Naive B cell (primary cell): ENCODE measurements at places on chromosomes 3 and 15.

DNA sequence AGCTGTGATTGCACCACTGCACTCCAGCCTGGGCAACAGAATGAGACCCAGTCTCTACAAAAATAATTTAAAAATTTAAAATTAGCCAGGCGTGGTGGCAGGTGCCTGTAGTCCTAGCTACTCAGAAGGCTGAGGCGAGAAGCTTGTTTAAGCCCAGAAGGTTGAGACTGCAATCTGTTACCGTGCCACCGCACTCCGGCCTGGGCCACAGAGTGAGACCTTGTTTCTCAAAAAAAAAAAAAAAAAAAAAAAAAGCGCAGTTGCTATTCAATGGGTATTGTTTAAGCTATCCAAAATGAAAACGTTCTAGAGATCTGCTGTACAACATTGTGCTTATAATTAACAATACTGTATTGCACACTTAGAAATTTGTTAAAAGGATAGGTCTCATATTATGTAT lies 24.0 kb downstream of the ZNF148 start:
- peaks cover 5% of the 10 kb centered on the region for H3K36me3 ChIP-seq
- peaks cover 83% of the 10 kb centered on the region for H3K4me1 ChIP-seq
- H3K4me3 ChIP-seq = peak overlapping the region; percentile 66
- no peaks in the 10 kb centered on the region for H3K27me3 ChIP-seq

- no peak overlapping the region for H3K27ac ChIP-seq
- no peaks in the 10 kb centered on the region for H3K4me1 ChIP-seq
- H3K27me3 ChIP-seq = no peaks in the 10 kb centered on the region
- peak; percentile 6 for DNase-seq
Observed at GRCh38 chr3:71681224-71681668, 44.0 kb downstream of the EIF4E3 start.

DNA sequence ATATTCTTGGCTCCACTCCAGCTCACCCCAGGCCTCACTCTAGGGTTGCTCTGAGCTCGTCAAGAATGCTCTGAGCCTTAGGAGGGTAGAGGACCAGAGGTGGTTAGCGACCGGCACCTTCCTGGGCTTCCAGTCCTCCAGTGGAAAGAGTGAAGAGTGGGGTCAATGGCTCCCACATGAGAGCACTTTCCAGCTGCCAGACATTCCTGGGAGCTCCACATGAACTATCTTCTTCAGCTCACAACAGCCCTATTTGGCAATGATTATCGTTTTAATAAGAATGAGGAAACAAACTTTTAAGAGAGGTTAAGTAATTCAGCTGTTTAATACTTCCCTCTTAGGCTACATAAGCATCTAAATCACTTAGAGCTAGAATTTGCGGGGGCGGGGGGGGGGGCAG lies 139.3 kb downstream of the STT3B start:
- no peak overlapping the region for H3K4me3 ChIP-seq
- H3K4me1 ChIP-seq = peaks cover 15% of the 10 kb centered on the region
- no peak overlapping the region for H3K27ac ChIP-seq
- DNase-seq = no peak
- peaks cover 51% of the 10 kb centered on the region for H3K36me3 ChIP-seq

GRCh38 chr3:132205609-132206008 lies 111.6 kb upstream of the ACP3 start:
- H3K36me3 ChIP-seq = no peaks in the 10 kb centered on the region
- H3K4me1 ChIP-seq = no peaks in the 10 kb centered on the region
- H3K27me3 ChIP-seq = peaks cover 13% of the 10 kb centered on the region
- no peak overlapping the region for H3K4me3 ChIP-seq
- H3K27ac ChIP-seq = no peak overlapping the region
- no peak for DNase-seq

DNA sequence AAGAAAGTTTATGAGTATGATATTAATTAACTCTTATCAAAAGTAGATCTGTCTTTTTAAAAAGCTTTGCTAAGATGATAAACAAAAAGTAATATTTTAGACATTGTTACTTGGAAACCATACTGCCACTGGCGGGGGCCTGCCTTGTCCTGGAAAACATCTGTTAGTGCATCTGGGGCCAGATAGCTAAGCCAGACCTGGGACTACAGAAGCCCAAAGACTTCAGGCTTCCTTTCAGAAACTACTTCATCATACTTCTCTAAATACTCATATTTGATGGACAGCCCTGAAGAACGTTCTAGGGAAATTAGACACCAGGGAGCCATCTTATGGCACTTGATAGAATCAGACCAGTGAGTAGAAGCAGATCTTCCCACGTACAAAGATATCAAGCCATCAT lies 795.4 kb upstream of the SEMA6D start:
- no peak overlapping the region for H3K4me3 ChIP-seq
- H3K27ac ChIP-seq = no peak overlapping the region
- no peaks in the 10 kb centered on the region for H3K4me1 ChIP-seq
- no peaks in the 10 kb centered on the region for H3K27me3 ChIP-seq
- DNase-seq = no peak

GRCh38 chr15:60875681-60876080 lies 353.4 kb downstream of the RORA start:
- H3K4me3 ChIP-seq = no peak overlapping the region
- H3K4me1 ChIP-seq = no peaks in the 10 kb centered on the region
- DNase-seq = no peak
- H3K27ac ChIP-seq = no peak overlapping the region
- H3K27me3 ChIP-seq = no peaks in the 10 kb centered on the region
- H3K36me3 ChIP-seq = no peaks in the 10 kb centered on the region

DNA sequence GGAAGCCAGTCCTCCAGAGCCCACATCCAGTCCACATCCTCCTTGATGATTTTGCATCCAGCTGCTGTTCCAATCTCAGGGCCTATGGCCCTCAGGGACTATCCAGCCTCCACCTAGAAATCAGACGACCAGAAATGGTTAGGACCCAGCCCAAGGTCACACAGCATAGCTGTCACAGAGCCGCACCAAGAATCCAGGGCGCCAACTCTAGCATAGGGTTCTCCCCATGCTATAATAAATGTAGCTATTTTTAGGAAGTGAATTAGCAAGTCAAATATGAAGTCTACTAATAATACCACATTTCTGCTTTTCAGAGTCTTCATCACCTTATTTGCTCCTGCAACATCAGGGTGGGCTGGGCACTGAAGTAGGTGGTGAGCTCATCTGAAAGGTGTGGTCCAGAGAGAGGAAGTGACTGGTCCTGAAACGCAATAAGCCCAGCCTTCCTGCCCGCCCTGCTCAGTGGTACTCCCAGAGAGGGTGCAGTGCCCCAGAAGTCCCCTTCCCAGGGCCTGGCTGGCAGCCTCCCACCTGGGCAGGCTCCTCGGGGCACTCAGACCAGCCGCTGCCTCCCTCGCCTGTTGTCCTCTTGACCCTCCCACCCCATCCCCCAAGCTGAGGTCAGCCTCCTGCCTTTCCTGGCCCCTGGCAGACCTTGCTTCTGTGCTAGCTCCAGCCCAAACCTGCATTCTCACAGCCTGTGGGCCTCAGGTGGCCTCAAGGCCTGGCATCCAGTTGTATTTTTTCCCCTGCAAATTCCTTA lies 17.6 kb upstream of the CYP11A1 start:
- H3K4me3 ChIP-seq = peak overlapping the region; percentile 62
- peak overlapping the region; percentile 100 for H3K27ac ChIP-seq
- H3K4me1 ChIP-seq = peaks cover 46% of the 10 kb centered on the region
- no peaks in the 10 kb centered on the region for H3K27me3 ChIP-seq
- no peaks in the 10 kb centered on the region for H3K36me3 ChIP-seq

DNA sequence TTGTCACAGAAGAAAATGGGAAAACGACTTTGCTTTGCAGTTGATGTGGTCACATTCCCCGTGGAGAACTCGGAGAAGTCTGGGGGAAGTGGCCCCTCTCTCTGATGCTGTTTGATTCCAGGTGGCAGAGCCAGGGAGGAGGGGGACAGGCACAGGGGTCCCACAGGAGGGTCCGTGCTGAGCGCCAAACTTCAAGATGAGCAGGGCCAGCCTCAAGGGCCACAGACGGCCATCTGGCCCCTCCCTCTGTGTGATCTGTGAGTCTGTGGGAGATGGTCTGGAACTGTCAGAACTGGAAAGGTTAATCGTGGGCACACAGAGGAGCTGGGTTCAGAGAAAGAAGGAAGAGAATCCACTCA lies 23.1 kb upstream of the CORO2B start:
- DNase-seq = no peak
- H3K4me1 ChIP-seq = peaks cover 21% of the 10 kb centered on the region
- H3K27me3 ChIP-seq = peaks cover 45% of the 10 kb centered on the region
- H3K27ac ChIP-seq = no peak overlapping the region
- no peak overlapping the region for H3K4me3 ChIP-seq

- no peak overlapping the region for H3K4me3 ChIP-seq
- H3K4me1 ChIP-seq = no peaks in the 10 kb centered on the region
- no peak for DNase-seq
Observed at GRCh38 chr3:78091478-78092119, 1051.7 kb downstream of the ROBO2 start.

GRCh38 chr3:133138017-133138416 lies 99.8 kb downstream of the TMEM108 start:
- H3K27me3 ChIP-seq = peaks cover 15% of the 10 kb centered on the region
- no peak for DNase-seq
- no peak overlapping the region for H3K27ac ChIP-seq
- no peaks in the 10 kb centered on the region for H3K36me3 ChIP-seq
- no peak overlapping the region for H3K4me3 ChIP-seq

- H3K36me3 ChIP-seq = no peaks in the 10 kb centered on the region
- DNase-seq = no peak
- H3K4me3 ChIP-seq = no peak overlapping the region
- no peaks in the 10 kb centered on the region for H3K27me3 ChIP-seq
- no peak overlapping the region for H3K27ac ChIP-seq
- no peaks in the 10 kb centered on the region for H3K4me1 ChIP-seq
Observed at GRCh38 chr3:175941352-175941751, 1082.2 kb downstream of the NAALADL2 start.

GRCh38 chr3:152196782-152197181 lies 71.9 kb upstream of the MBNL1 start:
- H3K36me3 ChIP-seq = no peaks in the 10 kb centered on the region
- DNase-seq = peak; percentile 39
- peak overlapping the region; percentile 78 for H3K4me3 ChIP-seq
- peaks cover 79% of the 10 kb centered on the region for H3K4me1 ChIP-seq
- H3K27ac ChIP-seq = peak overlapping the region; percentile 95

GRCh38 chr3:23713641-23714040 lies 92.1 kb upstream of the UBE2E1 start:
- peaks cover 9% of the 10 kb centered on the region for H3K4me1 ChIP-seq
- H3K36me3 ChIP-seq = no peaks in the 10 kb centered on the region
- no peaks in the 10 kb centered on the region for H3K27me3 ChIP-seq
- H3K27ac ChIP-seq = no peak overlapping the region
- no peak overlapping the region for H3K4me3 ChIP-seq
- DNase-seq = no peak

DNA sequence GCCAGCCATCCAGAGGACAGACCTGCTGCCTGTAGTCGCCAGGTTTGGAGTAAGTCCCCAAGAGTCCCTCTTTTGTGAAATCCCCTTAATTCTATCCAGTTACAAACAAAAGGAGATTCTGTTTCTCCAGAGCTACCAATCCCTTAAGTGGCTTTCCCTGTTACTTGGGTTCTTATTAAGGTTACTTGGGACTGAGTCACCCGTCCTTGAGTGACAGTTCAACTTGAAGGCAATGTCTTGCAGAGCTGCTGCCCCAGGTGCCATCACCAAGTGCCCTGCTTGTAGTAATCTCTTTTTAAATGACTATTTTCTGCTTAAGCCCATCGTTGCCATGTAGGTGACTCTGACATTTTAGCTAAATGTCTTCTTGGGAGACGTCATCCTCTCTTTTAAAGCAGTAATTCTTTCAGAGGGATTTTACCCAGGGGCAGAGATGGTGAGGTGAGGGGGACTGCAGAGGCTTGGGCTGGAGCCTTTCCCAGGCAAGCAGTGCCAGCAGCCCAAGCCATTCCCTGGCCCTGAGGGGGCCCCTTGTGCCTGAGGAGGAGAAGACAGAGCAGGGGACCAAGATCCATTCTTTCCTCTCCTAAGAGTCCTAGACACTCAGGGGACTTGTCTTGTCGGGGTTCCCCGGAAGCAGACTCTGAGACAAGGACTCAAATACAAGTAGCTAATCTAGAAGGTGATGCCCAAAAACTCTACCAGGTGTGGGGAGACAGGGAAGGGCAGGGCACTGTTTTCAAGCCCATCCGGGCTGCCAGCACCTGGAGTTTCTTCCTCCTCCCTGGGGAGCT lies 253.7 kb downstream of the PLCL2 start:
- no peak for DNase-seq
- H3K27me3 ChIP-seq = peaks cover 8% of the 10 kb centered on the region
- H3K4me1 ChIP-seq = peaks cover 4% of the 10 kb centered on the region

DNA sequence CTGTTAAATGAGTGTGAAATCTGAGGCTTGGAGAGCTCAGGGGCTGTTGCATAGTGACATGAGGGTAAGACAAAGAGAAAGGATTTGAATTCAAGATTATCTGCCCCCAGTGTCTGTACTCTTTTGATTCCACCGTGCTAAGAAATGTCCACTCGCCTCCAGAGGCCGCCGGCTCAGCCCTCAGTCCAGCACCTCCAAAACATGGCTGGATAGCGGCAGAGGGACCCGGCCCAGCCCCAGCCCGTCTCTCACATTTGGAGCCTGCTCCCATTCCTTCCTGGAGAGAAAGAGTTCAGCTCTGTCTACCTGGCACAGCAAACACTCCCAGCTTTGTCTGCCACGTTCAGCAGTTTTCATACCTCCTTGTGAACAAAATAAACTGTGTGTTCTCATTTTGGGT lies 84.8 kb upstream of the IQSEC1 start:
- peaks cover 9% of the 10 kb centered on the region for H3K36me3 ChIP-seq
- DNase-seq = no peak
- no peak overlapping the region for H3K4me3 ChIP-seq
- H3K27me3 ChIP-seq = peaks cover 5% of the 10 kb centered on the region
- H3K27ac ChIP-seq = no peak overlapping the region

DNA sequence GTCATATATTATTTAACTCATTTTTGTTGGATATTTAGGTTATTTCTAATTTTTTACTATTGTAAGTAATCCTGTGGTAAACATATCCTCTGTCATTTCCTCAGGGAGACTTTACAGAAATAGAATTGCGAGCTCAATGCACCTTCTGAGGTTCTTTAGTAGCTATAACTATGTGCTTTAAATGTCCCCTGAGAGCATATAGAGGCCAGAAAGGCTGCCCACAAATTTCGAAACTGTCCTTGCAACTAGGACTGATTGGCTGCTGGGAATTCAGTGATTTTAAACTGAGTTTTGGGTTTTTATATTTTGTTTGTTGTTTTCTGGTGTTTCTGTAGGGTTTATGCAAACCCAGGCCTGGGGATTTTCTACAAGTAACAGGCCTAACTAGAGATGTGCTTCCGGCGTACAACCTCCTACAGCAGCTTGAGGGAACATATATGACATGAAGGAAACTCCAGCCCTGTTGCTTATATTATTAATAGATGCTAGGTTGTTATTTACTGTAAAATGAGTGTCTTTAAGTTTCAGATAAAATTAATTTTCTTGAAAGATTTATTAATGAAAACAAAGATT lies 29.1 kb upstream of the P4HTM start:
- H3K27me3 ChIP-seq = no peaks in the 10 kb centered on the region
- no peak overlapping the region for H3K4me3 ChIP-seq
- no peaks in the 10 kb centered on the region for H3K36me3 ChIP-seq
- DNase-seq = no peak
- H3K4me1 ChIP-seq = no peaks in the 10 kb centered on the region

GRCh38 chr15:57671636-57672035 lies 34.9 kb upstream of the POLR2M start:
- H3K4me3 ChIP-seq = no peak overlapping the region
- H3K4me1 ChIP-seq = no peaks in the 10 kb centered on the region
- H3K27ac ChIP-seq = no peak overlapping the region
- H3K27me3 ChIP-seq = peaks cover 51% of the 10 kb centered on the region
- peaks cover 21% of the 10 kb centered on the region for H3K36me3 ChIP-seq
